ENCODE measurements at places on chromosomes 3 and 15.

DNA sequence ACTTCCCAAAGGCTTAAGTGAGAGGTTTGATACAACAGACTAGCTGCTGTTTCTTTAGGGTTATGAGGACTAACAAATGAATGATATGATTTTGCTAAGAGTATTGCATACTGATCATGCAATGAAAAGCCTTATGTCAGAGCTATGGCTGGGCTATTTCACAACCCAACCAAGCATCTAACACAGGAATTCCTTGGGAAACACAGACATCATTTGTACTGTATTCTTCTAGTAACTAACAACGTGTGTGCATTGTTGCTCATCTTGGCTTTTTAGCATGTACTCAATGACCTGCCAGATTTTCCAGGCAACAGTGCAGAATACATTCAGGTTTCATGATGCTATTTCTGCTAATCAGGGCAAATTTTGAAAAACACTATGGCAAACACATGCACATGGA lies 19.3 kb downstream of the PDZRN3 start:
- DNase-seq, result no peak

- DNase-seq, result no peak
These were observed 11.7 kb downstream of the ABCC5 start for GRCh38 chr3:184005941-184006507.

DNA sequence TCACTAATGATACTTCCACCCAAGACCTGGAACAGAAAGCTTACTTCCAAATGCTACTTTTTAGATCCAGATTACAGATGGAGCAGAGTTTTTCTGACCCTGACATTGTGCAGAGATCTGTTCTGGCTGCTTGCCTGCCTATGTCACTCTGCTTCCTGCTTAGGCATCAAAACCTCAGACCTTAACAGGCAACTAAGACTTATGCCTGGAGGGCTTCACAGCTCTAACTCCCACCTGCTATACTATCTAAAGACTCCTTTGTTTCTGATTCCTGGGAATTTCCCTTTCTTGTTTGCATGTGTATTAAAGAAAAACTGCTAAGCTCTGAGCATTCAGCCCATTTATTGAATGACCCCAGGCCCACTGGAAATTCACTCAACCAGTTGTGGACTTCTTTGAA lies 157.4 kb upstream of the NPHP3 start:
- no peak for DNase-seq

- no peak for DNase-seq
These were observed 56.0 kb upstream of the MYRIP start for GRCh38 chr3:39753391-39753790.

GRCh38 chr3:158354713-158355112 lies 216.3 kb upstream of the MLF1 start:
- no peak for DNase-seq

GRCh38 chr15:92121047-92121446 lies 267.5 kb downstream of the SLCO3A1 start:
- no peak for DNase-seq

DNA sequence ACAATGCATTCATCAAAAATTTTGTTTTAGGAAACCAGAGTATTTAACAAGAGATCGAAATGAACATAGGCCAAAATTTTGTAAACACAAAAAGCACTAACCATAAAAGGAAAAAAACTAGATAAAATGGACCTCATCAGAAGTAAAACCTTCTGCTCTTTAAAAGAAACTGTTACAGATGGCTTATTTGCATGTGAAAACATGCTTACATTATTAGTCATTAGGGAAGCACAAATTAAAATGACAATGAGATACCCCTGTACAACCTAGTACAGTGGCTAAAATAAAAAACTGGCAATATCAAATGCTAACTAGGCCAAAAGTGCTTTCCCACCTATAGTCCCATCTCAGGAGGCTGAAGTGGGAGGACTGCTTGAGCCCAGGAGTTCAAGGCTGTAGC lies 19.3 kb downstream of the UBR1 start:
- DNase-seq, result no peak

GRCh38 chr3:126464494-126464893 lies 11.2 kb downstream of the ZXDC start:
- no peak for DNase-seq

DNA sequence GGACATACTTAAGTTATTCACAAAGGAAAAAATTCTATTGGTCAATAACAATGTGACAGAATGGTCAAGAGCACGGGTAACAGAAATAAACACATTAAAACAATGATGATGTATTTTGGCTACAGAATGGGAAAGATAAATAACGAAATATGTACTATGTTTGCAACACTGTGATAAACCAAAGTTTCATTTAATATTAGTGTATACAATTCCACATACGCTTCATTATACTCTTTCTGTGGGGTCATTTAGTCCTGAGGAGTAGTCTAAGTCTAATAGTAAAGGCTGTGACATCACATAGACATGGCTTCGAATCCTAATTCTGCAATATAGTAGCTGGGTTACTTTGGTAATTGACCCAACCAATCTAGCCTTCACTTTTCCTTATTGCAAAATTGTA lies 408.3 kb downstream of the MCTP2 start:
- DNase-seq, result no peak

DNA sequence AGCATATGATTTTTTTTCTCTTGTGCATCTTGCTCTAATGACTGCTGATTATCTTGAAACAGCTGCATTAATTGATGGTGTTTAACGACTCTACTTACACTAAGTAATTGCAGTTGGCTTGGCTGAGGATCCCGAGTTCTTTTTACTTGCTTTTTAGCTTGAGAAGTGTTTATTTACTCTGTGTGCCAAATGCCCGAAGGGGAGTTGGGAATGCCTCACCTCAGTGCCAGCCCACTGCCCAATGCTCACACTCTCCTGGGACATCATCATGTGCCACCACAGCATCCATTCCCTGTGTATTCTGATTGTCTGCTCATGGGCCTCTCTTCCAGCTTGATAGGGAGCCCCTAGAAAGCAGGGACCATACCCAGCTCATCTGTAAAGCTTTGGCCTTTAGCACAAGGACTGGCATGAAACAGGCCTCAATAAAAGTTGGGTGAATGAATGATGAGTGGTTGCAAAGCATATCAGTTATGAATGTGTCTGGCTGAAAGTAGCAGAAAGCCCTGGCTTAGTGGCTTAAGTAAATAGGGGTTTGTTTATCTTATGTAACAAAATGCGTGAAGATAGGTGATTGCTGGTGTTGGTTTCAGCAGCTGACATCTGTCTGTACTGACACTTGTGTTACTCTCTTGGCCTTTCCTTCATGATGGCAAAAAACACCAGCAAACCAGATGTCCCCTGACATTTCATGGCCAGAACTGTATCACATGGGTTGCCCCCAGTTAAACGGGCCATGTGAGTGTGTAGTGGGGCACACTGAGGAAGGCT lies 8.1 kb downstream of the PXYLP1 start:
- no peak for DNase-seq

DNA sequence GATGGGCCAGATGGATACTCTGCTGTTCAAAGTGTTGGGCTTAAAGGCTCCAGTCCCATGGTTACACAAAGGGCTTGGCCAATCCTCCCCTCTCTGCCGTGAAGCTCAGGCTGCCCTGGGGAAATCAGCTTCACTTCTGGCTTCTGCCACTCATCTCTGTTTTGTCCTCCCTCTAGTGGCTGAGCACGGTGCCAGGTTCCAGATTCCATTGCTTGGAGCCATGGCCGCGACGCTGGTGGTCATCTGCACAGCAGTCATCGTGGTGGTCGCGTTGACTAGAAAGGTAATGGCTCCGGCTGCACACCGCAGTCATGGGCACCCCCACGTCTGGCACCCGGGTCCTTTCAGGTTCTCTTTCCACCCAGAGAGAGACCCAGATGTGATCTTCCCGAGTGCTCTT lies 5.6 kb downstream of the TIGIT start:
- DNase-seq, result no peak

GRCh38 chr3:45409369-45409768 lies 21.0 kb downstream of the LARS2 start:
- no peak for DNase-seq

- DNase-seq, result peak; percentile 56
These were observed 107.0 kb downstream of the IQSEC1 start for GRCh38 chr3:12965999-12966846.

- DNase-seq, result no peak
These were observed 1.7 kb downstream of the RORA start for GRCh38 chr15:61227269-61227949.

DNA sequence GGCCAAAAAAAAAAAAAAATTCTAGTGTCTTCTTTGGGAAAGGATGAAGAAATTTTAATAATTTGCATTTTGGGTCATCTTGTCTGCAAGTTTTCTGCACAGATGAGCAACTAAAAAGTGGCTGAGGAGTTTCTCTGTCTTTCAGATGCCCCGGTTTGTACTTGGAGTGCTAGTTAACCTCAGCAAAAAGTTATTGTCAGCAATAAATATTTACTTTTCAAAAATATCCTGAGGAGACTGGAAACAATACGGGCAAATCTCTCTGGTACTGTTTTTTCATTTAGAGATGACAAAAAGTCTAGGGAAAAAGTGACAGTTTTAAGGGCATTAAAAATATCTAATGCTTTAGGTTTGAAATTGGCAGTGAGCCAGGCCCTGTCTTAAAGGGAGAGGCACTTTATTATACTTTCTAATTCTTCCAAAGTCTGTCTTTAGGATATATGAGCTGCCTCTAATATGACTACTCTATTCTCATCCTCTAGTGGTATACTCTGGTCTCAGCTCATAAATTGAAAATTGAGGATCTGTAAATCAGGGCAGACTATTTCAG lies 436.0 kb upstream of the NR2F2 start:
- DNase-seq, result no peak

DNA sequence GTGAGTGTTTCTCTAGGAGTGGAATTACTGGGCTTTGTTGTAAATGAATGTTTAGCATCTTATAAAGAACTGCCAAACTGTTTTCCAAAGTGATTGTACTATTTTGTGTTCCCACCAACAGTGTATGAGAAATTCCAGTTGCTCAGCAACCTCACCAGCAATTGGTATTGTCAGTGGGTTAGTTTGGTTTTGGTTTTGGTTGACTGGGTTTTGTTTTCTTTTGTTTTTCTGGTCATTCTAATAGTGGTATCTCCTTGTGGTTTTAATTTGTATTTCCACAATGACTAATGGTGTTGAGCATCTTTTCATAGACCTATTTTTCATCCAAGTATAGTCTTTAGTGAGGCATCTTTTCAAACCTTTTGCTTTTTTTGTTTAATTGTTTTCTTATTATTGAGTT lies 27.1 kb downstream of the FILIP1L start:
- no peak for DNase-seq

DNA sequence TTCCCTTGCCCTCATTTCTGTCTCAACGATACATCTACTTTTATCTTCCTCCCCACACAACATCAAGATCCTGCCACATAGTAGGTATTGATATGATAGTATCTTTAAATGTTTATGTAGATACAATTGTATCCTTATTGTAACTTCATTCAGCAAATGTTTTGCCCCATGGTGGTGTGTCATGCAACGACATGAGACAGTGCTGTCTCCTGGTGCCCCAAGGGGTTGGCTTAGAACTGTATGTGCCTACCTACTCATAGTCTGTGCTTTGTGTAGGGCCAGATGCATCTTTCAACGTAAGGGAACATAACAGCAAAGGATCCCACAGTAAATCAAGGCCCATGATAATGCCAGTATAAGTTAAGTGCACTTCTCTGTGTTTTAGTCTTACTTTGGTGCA lies 2.8 kb upstream of the CD47 start:
- DNase-seq, result no peak

GRCh38 chr3:97971679-97972567 lies at the start of gene RIOX2:
Gene RIOX2 (minus strand): TSS chr3:97972431. CDS start chr3:97967593, 4,838 bp downstream.
- peak; percentile 85 for DNase-seq

GRCh38 chr15:76073554-76073953 lies 13.8 kb downstream of the TMEM266 start:
- no peak for DNase-seq

DNA sequence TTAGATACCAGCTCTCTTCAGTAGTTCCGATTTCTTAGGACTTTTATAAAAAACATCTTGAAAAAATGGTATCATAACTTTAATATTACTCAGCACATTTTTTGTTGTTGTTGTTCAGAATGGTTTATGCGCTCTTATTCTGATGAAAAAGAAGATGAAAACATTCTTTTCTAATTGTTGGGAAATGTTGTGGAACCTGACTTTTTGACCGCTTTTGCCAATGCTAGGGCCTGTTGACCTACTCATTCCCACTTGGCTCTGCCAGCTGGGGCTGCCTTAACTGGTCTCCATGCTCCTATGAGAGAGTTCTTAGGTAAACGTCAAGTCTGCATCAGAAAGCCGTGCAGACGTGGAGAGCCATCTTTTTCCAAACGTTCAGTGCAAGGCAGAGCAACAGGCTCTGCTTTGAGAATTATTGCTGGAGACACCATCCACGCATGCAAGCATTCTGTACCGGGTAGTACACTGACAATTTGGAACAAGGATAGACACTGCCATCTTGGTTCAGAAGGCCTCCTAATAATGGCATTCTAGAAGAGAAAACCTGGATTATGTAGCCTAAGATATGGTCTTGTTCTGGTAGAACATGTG lies 176.8 kb downstream of the GHSR start:
- no peak for DNase-seq

GRCh38 chr3:161031134-161031533 lies 74.0 kb downstream of the B3GALNT1 start:
- no peak for DNase-seq

GRCh38 chr3:175988401-175988800 lies 1129.3 kb downstream of the NAALADL2 start:
- no peak for DNase-seq

DNA sequence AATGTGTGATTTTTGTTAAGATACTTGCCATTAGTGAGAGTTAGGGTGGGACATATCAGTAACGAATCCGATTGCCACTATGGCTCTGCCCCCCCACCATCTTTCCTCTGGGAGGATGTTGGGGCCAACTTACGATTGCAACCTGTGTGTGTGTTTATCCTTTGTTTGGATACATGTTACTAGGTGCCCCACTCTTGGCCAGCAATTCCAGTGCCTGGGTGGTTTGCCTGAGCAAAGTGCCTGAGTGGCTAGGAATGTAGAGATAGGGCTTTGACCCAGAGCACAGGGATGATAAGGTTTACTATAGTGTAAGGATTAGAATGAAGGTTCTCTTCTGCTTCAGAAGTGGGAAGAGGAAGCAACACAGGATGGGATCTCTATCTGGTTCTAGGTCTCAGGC lies 231.8 kb downstream of the TP63 start:
- DNase-seq, result no peak

- DNase-seq, result no peak
These were observed 73.9 kb upstream of the CHRNB4 start for GRCh38 chr15:78714890-78715289.

GRCh38 chr15:39857132-39857531 lies 62.9 kb downstream of the GPR176 start:
- DNase-seq, result no peak

- no peak for DNase-seq
These were observed 94.6 kb upstream of the CTDSPL start for GRCh38 chr3:37766797-37767776.

GRCh38 chr3:161989012-161989411 lies 492.4 kb downstream of the OTOL1 start:
- no peak for DNase-seq

GRCh38 chr3:30435861-30436331 lies 170.5 kb upstream of the TGFBR2 start:
- DNase-seq, result no peak

- no peak for DNase-seq
These were observed 289.9 kb downstream of the CTNNB1 start for GRCh38 chr3:41489231-41489630.

All from suprapubic skin (tissue), 4 donors.